Pancreas (tissue), 10 donors: ENCODE measurements at places on chromosomes 5 and 9. TPM values are rescaled to one million over a fixed set of nuclear protein-coding genes. Genes with fewer than 3 reads are reported as not detected.

The C9orf50 gene
- total RNA-seq, result not detected

The ANKRD18B gene
- total RNA-seq, result 0.97 TPM

The GDA gene
- 4.8 TPM for total RNA-seq

The PKD2L2 gene
- total RNA-seq, result not detected

The FAM193B gene
- total RNA-seq, result 30.1 TPM

The GLDC gene
- not detected for total RNA-seq

The PCDHGB3 gene
- 2.2 TPM for total RNA-seq

The TRIM36 gene
- total RNA-seq, result 1.6 TPM

DNA sequence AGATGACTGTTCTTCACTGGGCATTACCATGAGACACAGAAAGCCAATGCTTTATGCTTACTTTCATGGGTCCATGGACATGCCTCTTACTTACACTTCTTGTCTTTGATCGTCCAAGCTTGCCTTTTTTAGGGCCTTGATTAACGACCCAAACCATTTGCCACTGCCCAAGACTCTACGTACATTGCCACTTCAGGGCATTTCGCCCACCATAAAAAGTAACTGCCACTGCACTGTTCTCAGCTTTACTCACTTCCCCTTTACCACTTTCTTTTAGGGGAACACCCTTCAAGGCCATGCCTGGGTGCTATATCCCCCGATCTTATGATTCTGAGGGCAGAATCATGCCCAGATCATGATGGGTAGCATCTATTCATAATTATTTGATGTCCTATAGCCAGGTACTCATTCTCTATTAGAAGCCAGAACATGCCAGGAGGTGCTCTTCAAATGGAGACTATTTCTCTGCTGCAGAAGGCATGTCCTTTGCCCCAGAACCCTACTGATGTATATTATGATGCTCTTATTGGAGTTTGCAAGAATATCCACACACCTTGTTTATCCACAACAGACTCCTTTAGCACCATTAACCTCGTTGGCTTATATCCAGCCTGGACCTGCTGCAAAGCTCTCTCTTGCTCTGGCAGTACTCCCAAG is 64.1 kb upstream of the RAD23B start:
- DNase-seq, result no peak

DNA sequence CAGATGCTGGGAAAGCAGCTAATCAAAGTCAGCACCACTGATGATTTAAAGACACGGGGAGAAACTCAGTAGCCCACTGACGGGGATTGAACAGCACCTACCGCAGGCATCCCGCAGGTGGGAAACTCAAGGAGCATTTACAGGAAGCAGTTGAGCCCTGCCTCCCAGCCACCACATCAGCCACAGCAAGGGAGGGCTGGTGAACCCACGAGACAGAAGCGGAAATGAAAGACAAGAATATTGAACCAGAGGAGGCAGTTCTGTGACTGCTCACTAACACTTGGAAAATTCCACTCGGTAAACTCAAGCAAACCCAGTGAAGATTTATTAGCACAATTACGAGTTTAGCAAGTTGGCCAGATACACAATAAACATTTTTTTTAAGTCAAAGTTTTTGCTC is 10.6 kb upstream of the FAM163B start:
- DNase-seq, result no peak

GRCh38 chr9:130530938-130531337 is 48.4 kb upstream of the FUBP3 start:
- no peak for DNase-seq

DNA sequence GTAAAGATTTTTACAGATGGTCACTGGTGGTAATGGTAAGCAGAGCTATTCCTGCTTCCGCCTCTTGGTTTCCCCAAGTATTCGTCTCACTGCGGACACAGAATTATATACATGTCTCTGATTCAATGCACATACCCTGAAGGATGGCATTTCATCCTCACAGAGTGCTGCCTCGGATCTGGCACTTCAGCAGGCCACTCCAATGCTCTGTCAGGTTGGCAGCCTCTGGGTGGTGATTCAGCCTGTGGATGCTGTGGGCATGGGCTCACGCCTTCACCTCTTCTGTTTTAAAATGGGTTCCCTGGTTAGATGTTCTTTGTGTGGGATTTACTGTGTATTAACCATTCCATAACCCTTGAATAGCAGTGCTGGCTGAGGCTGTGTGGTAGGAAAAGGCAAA is 182.6 kb upstream of the ZNF608 start:
- DNase-seq, result no peak

- no peak for DNase-seq
Measured at GRCh38 chr5:135010502-135011354, 23.3 kb downstream of the PITX1 start.

- DNase-seq, result no peak
Measured at GRCh38 chr9:14071484-14071883, 242.5 kb downstream of the NFIB start.

DNA sequence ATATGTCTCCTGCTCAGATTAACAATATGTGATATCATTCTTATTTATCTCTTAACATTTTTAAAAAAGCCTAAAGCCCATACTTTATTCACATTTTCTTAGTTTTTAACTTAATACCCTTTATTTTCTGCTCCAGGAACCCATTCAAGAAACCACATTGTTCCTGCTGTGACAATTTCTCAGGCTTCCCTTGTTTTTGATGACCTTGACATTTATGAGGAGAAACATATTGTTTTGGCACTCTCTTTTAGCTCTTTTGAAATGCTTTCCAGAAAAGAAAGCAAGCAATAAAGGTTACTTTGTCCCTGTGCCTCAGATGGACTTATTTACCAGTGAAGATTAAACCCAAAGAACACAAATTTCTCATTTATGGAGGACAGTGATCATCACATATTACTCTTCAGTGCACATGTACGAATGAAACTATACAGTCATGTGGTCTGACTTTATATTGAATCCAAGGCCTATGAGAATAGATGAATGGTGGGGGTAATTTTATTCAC is 261.5 kb upstream of the KLF9 start:
- DNase-seq, result no peak

GRCh38 chr9:2174306-2174705 is 159.2 kb downstream of the SMARCA2 start:
- DNase-seq, result no peak

DNA sequence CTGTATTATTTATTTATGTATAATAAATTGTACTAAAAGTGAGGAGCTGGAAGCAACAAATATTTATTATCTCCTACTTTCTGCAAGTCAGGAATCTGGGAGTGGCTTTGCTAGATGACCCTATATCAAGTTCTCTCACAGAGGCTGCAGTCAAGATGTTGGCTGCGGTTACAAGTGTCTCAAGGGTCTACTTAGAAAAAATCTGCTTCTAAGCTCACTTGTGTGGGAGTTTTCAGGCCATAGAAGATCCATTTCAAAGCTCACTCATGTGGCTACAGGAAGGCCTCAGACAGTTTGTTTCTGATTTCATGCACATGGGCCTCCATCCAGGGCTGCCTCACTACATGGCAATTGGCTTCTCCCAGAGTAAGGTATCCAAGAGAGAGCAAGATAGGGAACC is 551.1 kb downstream of the CAAP1 start:
- DNase-seq, result no peak

- no peak for DNase-seq
Measured at GRCh38 chr9:112044186-112044585, 130.9 kb downstream of the SUSD1 start.

DNA sequence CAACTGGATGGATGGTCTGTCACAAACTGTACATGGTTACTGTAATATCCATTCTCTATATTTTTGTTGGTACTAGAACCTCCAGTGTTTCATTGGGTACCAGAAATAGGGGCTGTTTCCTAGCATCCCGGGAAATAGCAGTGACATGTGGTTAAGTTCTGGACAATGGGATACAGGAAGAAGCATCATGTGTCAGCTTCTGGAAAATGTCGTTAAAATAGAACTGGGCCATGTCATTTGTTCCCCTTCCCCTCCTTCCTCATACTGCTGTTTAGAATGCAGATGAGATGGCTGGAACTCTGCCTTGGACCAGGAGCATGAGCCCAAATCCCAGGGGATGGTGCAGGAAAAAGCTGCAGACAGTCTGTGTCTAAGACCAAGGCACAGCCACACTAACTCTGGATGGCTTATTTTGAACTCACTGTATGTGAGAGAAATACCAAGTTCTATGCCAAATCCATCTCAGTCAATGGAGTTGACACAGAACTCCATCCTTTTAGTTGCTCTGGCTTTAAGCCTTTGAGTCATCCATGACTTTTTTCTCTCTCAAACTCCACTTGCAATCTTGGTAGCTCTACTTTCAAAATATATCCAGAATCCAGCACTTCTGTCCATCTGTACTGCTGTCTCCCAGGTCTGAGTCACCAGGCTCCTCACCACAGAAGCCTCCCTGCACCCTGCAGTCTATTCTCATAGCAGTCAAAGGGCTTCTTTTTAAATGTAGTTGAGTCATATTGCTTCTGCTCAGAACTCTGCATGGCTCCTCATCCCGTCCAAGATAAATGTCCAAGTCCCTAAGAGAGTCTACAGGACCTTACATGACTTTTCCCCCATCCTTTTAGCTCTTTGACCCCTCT is 184.2 kb downstream of the NSG2 start:
- DNase-seq, result no peak

- peak; percentile 59 for DNase-seq
Measured at GRCh38 chr9:72557549-72557948, 36.1 kb downstream of the TMC1 start.

DNA sequence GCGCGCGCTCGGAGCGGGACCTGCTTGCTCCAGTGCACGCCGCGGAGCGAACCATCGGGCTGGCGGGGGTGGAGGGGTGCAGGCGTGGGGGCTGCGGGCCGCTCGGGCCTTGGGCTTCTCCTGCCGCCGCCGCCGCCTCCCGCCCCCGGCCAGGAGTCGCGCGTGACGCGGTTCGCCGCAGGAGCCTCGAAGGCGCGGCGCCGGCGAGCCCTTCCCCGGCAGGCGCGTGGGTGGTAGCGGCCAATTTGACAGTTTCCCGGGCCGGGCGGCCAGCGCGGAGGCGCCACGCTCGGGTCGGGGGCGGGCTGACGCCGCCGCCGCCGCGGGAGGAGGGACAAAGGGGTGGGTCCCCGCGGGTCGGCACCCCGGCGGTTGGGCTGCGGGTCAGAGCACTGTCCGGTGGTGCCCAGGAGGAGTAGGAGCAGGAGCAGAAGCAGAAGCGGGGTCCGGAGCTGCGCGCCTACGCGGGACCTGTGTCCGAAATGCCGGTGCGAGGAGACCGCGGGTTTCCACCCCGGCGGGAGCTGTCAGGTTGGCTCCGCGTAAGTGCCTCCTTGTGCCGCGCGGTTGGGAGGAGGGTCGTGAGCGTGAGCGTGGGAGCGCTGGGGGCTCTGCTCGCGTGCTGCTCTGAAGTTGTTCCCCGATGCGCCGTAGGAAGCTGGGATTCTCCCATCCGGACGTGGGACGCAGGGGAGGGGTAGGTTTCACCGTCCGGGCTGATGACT is at the start of gene TJP2:
Gene TJP2 (plus strand): TSS at position 387 of the 725 bp plus-strand sequence. CDS start 96 bp downstream, at position 483.
- DNase-seq, result peak; percentile 64

- no peak for DNase-seq
Measured at GRCh38 chr5:77607324-77607723, 31.2 kb downstream of the OTP start.

GRCh38 chr5:177599731-177600507 is at the start of gene B4GALT7:
TSS of gene B4GALT7 (plus strand) at chr5:177600132. CDS start at chr5:177600211, 79 bp downstream.
- peak; percentile 91 for DNase-seq

GRCh38 chr9:98087420-98088354 is 31.2 kb downstream of the NANS start:
- no peak for DNase-seq

DNA sequence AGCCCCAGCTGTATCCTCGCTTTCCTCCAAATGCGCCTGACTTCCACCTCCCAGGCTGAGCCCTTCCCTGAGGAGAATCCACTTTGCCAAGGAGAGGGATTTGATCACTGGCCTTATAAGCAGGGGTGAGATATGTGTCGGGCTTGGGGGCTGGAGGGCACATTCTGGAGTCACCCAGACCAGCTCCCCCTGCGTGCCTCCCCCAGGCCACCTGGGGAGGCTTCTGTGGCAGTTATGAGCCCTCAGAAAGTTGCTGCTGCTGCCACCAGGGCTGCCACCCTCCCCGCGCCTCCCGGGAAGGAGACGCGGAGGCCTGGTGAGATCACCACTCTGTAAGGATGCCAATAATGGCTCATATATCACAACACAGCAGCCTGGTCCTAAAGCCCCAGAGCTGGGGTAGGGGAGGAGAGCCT is 211.5 kb downstream of the PAPPA start:
- DNase-seq, result peak; percentile 73

GRCh38 chr5:150022681-150023080 is 22.1 kb downstream of the HMGXB3 start:
- no peak for DNase-seq

DNA sequence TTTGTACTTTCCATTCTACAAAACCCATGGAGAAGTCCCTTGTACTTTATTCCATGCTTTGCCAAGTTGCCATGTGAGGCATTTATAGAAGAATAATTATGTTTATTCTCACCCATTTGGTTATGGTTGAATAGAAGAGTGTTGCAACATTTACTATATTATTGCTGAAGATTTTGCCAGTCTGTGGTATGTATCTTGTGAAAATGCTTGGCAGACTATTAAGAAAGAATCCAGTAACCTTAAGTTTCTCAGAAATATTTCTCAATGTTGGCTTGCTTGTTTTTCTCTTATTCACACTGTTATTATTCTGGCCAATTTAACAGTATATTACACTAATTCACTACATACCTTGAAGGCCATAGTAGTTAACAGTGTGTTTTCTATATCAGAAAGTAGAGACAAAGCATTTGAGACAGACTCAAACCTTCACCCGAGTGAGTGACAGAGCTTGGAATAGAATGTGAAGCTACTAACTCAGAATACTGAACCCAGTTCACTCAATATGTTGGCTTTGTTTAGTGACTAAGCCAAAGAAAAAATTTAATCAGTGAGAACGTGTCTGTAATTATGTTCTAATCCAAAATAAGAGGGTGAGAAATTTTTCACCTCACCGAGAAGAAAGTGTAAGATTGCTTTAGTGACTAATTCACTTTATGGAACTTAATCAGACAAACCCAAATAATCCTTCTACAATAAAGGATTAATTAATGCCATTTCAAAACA is 184.4 kb downstream of the CWC27 start:
- DNase-seq, result no peak

GRCh38 chr5:126414874-126415502 is 8.2 kb upstream of the GRAMD2B start:
- DNase-seq, result no peak

DNA sequence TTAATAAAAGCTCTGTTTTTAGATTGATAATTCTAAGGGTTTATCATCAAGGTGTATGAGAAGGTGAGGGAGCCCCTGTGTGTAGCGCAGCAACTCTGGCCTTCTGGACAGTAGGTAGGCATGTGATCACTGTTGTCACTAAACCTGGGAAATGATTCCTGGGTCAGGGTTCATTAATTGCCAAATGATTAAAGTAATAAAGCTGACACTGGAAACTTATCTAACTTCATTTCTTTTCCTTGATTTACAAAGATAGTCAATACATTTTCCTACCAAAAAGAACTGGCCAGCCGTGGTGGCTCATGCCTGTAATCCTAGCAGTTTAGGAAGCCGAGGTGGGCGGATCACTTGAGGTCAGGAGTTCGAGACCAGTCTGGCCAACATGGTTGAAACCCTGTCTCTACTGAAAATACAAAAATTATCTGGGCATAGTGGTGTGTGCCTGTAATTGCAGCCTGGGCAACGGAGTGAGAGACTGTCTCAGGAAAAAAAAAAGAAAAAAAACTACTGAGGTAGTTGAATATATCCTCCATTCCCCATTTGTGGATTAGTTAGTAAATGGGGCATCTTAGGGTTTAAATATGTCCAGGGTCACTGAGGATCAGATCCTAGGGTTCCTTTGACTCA is 2.4 kb downstream of the EHMT1 start:
- DNase-seq, result no peak
